ENCODE measurements at places on chromosomes 13 and 19.

DNA sequence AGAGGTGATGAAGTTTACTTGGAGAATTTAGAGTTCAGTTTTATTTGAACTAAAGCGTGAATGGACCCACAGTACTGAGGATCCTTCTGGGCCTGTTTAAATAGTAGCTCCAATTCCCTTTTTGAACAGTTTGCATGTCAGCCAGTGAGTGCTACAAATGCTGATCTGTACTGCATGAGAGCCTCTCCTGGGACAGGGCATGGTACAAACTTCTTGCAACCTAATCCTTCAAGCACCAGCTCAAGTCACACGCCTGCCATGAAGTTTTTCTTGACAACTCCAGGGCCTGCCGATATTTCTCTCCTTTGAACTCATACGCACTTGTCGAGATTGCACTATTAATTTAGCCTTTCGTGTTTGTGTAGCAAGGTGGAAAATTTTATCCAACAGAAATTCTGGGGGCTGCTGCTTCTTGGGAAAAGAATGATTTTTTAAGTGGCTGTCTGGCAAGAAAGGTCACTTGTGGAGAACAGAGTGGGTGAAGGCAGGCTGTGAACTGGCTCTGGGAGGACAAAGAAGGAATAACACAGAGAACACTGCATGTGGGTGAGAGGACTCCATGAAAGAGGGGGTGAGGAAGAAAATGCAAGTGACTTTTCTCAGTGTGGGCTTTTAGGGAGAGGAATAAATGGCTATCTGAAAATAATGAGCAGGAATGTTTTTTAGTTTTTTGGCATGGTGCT is 192.5 kb downstream of the NDFIP2 start:
- no peak for DNase-seq

DNA sequence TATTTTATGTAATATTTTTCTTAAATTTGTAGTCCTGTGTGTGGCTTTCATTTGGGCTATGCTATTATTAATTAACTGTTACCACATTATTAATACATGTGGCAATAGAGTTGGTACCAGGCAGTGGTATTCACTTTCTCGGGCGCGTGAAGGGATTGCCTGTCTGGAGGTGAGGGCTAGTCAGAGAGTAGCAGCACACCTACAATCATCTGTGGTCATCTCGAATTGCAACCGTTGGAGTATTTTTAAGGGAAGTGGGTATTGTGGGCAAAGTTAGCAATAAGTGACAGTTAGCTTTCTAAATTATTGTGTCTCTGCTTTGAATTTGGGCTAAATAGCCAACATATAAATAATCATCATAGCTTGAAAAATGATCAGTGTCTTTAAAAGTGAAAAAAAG is 20.0 kb upstream of the GPR18 start:
- no peak for DNase-seq

- no peak for DNase-seq
These were observed 394.3 kb upstream of the HTR2A start for GRCh38 chr13:47291107-47291656.

- no peak for DNase-seq
These were observed 5.3 kb downstream of the SLITRK5 start for GRCh38 chr13:87676254-87677042.

DNA sequence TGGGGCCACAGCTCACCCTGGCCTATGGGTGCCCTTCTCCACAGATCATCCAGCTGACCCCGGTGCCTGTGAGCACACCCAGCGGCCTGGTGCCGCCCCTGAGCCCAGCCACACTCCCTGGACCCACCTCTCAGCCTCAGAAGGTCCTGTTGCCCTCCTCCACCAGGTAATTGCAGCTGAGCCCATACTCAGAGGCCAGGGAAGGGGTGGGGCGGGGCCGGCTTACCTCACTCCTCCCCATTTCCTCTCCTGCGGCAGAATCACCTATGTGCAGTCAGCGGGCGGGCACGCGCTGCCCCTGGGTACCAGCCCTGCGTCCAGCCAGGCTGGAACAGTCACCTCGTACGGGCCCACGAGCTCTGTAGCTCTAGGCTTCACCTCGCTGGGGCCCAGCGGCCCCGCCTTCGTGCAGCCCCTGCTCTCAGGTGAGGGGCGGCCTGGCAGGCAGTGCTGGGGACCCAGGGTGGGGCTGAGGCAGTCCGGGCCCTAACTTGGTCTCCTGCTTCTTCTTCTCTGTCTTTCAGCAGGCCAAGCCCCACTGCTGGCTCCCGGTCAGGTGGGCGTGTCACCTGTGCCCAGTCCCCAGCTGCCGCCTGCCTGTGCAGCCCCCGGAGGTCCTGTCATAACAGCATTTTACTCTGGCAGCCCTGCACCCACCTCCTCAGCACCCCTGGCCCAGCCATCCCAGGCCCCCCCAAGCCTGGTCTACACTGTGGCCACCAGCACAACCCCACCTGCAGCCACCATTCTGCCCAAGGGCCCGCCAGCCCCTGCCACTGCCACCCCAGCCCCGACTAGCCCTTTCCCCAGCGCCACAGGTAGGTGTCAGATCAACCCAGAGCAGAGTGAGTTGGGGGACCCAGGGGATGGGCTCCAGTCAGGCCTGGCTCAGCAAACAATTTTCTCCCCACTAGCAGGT is 9.6 kb upstream of the PRR19 start:
- DNase-seq = no peak

- DNase-seq = no peak
These were observed 18.1 kb upstream of the ZFP82 start for GRCh38 chr19:36436531-36436930.

GRCh38 chr13:99040536-99041131 is 62.8 kb upstream of the DOCK9 start:
- no peak for DNase-seq

GRCh38 chr13:44819772-44820171 is 169.5 kb downstream of the NUFIP1 start:
- no peak for DNase-seq

DNA sequence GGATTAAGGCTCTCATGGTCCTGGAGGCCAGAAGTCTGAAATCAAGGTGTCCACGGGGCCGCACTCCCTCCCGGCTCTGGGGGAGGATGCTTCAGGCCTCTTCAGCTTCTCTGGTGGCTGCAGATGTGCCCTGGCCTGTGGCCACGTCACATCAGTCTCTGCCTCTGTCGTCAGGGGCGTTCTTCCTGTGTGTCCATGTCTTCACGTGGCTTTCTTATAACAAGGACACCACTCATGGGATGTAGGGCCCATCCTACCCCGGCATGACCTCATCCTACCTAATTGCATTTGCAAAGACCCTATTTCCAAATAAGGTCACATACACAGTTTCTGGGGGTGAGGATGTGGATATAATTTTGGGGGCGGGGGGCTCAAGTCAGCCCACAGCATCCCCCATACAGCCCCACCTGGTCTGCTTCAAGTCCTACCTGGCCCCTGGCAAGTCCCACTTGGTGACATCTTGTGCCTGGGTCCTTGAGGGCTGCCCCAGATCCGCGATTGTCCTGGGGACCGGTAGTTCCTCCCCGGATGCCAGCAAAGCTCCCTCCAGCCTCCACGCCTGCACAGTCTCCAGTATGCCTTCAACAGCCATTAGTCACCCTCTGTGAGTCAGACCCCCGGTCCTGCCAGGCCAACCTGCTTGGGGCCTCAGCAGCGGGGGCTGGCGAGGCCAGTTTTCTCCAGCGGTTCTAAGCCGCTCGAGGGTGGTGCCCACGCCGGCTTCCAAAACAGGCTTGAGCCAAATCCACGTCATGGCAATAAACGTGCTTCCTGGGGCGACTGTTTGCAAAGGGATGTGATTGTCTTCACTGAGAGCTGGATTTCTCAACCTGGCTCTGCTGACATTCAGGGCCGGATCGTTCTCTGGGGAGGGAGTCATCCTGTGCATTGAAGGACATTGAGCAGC is 32.2 kb downstream of the MYO9B start:
- DNase-seq = no peak

GRCh38 chr19:11031421-11032070 is 57.7 kb upstream of the LDLR start:
- DNase-seq = no peak

DNA sequence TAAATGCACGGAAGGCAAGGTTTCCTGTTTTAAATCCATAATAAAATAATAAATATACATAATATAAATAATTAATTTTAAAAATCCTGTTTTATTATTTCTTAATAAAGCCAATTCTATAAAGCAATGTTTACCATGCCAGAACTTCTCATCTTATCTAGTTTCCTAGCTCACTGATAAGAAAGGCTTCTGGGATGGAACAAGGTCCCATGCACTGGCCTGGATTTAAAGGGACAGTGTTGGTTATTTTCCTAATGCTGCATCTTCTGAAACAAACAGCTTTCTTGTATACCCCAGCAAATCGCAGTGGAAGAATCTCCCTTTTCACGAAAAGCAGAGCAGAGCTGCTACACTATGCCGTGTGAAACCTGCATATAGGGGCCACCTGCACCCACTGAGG is 68.8 kb downstream of the LNX2 start:
- no peak for DNase-seq

DNA sequence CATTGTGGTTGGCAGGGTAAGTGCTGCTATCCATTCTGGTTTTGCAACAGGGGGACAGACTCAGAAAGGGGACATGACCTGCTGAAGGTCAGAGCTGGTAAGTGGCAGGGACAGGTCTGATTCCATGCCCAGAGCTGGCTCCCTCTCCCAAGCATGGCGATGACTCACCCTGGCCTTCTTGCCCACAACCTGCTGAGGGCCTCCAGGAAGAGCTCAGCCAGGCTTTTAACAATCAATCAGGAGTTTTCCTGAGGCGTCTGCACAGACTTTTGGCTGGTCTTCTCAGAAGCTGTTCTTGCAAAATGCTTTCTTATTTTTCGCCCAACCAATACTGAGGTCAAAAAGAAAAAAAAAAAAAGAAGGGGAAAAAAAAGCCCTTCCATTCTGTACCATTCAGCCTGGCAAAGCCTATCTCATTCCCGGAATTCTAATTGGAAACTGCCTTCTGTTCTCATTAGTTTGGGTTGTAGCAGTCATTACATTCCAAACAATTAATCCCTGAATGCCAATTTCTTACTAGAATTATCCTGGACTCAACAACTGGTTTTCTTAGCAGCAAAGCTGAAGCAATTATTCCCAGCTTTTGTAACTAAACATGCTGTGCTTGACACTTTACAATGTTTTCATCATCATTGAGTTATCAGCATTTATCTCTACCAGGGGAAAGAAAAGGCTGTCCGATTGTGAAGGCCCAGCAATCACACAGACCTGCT is 17.7 kb downstream of the SIAH3 start:
- DNase-seq = peak; percentile 19

DNA sequence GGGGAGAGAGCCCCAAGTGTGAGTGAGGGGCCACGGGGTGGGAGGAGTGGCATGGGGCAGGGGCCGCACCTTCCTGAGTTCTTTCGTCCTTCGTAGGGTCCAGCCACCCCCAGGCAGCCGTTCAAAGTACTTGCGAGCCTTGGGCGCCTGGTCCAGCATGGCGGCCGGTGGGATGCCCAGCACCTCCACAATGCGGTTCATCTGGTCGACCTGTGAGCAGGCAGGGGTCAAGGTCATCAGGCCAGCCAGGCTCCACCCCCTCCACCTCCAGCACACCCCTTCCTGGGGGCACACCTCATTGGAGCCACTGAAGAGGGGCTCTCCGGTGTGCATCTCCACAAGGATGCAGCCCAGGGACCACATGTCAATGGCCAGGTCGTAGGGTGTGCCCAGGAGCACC is 6.7 kb downstream of the DYRK1B start:
- DNase-seq = no peak

GRCh38 chr19:45440873-45441654 is 17.3 kb upstream of the ERCC1 start:
- DNase-seq = no peak

- DNase-seq = no peak
These were observed 35.7 kb upstream of the TPM4 start for GRCh38 chr19:16040642-16041041.

GRCh38 chr19:35211545-35212230 is 16.9 kb downstream of the FAM187B start:
- DNase-seq = no peak

GRCh38 chr19:18604820-18605159 is 1.8 kb downstream of the CRLF1 start:
- DNase-seq = no peak

- no peak for DNase-seq
These were observed at the start of gene CYP4F3 for GRCh38 chr19:15640294-15640903. TSS of gene CYP4F3 (plus strand) at chr19:15640897. CDS start at chr19:15641416, 519 bp downstream.

DNA sequence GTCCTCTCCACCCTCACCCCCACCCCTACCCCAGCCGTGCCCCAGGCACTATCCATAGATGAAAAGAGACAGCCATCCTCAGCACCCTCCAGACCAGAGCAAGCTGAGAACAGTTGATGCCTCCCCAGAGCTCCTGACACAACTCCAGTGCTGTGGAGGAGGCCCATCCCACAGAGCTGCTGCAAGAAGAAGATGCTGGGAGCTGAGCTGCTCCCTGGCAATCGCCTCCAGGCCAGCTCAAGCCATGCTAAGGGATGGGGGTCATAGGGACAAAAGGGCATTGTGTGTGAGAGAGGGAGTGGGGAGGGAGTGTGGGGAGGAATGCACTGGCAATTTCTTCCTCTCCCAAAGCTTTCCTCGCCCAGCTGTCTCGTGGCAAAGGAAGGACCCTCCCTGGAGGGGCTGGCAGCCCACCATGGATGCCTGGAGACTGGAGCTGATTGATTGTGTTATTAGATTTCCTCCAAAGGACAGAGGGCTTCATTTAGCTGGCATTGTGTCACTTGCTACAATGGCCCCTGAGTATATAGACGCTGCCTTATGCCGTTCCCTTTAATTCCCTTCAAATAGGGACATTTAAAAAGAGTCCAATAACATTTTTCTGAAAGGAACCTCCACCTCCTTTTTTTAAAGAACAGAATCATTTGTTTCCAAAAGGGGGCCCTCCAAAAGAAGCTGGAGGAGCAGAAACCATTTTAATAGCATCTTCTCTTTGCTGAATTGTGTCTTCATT is 476.4 kb downstream of the FOXO1 start:
- no peak for DNase-seq

DNA sequence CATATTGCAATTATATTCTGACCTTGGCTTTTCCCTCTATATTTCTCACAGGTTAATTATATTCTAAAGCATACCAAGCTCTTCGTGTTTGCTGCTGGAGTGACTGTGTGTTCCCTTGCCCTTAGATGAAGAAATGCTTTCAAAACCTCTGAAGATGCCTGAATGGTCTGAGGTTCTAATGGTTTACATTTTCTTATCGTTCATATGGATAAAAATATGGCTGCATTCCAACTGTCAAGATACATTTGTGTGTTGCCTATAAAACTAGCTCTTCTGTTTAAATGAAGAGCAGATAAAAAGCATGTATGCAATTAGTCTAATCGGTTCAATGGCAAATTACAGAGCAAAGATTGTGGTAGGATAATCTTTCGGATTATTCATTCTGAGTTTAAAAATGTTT is 68.4 kb upstream of the ANKRD10 start:
- no peak for DNase-seq

- DNase-seq = no peak
These were observed 334.2 kb downstream of the DNAJC15 start for GRCh38 chr13:43357564-43357963.

DNA sequence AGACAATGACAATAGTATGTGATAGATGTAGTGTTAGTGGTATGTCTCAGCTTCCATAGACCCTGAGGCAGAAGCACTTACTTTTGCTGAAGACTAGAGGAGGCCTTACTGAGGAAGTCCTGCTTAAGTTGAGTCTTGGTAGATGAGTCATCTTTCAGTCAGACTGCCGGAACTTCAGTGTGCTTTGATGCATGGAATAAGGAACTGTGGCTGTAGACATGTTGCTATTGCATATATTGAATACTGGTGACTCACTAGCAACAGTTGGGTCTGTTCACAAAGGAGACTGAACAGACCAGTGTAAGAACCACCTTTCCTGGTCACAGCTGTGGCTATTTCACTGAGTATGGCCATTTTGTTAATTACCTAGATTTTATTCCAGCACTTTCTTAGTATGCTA is 1000.6 kb downstream of the OLFM4 start:
- DNase-seq = peak; percentile 13

GRCh38 chr13:43245374-43245964 is 222.1 kb downstream of the DNAJC15 start:
- no peak for DNase-seq
